Stimulated activated naive CD4-positive, alpha-beta T cell (primary cell): ENCODE measurements at places on chromosomes 11 and 22.

- DNase-seq: no peak
Measured at GRCh38 chr11:13972043-13972910, 9.8 kb downstream of the SPON1 start.

DNA sequence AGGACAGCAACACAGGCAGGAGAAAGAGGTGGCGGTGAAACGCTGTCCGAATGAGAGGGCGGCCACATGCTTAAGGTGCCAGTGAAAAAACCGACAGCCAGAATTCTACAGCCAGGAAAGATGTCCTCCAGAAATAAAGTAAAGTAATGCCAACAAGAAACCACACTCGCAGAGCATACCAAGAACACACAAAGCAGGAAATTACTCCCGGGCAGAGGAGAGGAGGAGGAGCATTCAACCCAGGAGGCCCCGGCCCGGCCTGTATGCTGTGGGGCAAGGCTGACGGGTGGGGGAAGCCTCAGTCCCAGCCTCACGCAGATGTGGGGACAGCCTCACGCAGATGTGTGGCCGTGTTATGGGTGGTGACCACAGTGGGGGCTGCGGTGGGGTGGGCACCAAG is 28.0 kb downstream of the CHID1 start:
- DNase-seq: no peak

GRCh38 chr11:18849406-18849805 is 57.8 kb upstream of the PTPN5 start:
- DNase-seq: no peak

DNA sequence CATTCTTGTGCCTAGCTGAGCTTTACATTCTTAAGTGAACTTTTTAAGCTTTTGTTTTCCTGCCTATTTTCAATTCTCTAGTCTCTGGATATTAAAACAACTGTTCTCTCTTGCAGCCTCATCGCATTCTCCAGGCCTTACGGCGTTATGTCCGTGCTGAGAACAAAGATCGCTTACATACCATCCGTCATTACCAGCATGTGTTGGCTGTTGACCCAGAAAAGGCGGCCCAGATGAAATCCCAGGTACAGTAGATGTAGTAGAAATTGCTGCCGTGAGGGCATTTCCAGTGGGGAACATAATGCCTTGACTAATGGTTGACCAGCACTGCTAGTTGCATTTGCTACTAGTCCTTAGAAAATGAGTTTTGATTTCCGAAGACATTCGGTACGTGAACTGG is 29.7 kb upstream of the ST14 start:
- DNase-seq: no peak

GRCh38 chr22:31291481-31292235 is 630 bp downstream of the PIK3IP1 start:
- no peak for DNase-seq
